ENCODE measurements at places on chromosomes 12 and 14.

- DNase-seq: no peak
Measured at GRCh38 chr12:128077211-128077916, 189.6 kb upstream of the TMEM132C start.

- peak; percentile 71 for DNase-seq
Measured at GRCh38 chr12:79690142-79690637, 574 bp downstream of the PAWR start.

DNA sequence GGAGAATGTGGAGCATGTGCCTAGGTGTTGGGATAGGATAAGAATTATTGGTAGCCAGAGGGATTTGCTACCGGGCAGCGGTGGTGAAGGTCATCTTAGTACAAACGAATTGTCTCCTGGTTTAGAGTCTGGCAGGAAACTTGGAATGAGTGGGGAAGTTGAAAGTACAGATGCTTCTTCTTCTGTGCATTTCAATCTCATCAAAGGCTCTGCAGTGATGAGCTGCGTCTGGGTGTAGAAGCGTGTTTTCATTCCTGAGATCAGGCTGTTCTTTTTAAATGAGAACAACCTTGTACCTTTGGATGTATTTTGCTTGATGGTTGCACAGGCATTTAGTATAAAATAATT lies 2.1 kb downstream of the WNK1 start:
- DNase-seq: no peak

DNA sequence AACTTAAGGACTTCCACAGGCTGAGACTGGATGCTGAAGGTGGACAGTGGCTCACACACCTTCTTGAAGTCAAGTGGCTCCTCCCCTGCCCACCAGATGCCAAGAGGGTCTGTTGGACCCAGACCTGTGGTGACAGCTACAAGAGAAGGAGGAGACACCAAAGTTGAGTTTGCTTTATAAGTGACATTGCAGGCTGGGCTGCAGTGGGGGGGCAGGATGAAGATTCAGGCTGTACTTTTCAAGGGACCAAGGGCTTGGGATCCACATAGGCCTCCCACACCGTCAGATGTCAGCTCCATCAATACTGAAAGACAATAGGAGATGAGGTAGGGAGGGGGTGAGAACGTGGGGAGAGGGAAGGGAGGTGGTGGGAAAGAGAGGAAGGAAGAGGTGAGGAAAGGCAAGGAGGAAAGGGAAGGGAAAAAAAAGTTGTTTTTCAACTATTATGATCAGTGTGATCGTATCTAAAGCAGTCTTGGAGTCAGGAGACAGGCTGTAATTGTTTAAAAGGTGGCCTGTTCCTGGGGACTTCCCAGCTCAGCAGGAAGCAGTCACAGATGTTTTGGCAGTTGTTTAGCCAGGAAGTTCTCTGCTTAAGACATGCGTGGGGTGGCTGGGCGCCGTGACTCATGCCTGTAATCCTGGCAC lies 84.1 kb upstream of the RESF1 start:
- DNase-seq: no peak

- DNase-seq: no peak
Measured at GRCh38 chr14:68379510-68380328, 413.1 kb downstream of the ZFP36L1 start.

- no peak for DNase-seq
Measured at GRCh38 chr12:62977418-62977817, 42.5 kb upstream of the PPM1H start.

DNA sequence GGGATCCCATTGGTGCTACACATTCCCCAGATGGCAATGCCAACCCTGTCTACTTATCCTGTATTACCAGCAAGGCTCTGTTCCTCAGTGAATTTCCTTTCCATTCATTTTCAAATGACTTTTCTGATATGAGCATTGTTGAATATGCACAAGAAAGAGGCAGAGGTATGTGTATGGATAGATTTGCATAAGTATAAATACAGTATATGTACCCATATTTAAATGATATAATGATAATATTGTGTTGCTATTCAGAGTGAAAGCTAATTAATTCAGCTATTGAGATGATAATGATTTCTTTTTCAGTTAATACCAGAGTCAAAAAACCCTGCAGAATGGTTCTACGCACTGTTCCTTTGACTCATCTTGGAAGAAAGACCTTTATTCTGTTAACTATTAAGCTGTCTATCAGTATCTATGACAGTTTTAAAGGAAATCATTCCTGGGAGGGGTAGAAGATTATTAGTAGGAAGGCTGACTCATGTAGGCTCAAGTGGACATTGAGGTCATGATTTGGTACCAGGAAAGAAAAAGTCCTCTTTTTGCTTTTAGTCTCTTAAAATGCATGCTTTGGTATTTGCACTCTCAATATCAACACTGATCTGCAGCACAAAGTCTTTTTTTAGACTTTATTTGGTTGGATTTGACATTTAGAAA lies 44.9 kb upstream of the GAS2L3 start:
- DNase-seq: no peak

DNA sequence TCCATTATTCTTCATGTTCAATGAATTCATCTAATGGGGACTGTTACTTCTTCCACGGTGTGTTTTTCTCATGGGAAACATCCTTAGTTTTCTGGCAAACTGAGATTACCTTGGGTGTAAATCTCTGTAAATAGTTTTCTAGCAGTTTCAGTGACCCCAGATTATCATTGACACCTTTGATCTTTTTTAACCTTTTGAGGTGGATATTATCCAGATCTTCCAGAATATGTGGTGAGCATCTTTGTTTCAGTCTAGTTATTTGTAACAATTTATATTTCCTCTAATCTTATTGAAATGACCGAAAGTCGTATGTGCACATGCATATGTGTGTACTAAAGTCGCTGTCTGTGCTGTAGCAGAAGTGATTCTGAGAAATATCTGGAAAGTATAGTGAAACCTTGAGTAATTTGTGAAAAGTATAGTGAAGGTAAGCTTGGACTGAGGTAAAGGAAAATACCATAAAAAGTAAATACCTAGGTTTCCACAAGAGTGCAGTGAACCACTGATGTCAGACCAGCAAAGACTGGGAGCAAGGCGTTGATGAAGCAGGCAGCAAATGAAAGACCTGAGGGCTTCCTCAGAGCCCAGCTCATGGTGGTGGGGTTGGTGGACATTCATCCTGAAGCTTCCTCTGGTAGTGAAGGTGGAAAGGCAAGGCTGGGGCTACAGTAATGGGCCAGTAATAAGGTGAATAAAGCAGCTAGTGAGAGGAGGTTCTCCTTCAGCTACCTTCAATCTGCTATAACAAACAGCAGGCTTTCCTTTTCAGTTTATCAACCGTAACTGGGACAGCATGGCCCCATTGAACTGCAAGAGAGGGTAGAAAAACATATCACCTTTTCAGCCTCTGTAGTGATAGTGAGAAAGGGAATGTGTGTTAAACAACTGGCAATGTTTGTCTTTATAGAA lies 480.2 kb upstream of the FBXO33 start:
- DNase-seq: no peak
